ENCODE measurements at places on chromosomes 13 and 19.

DNA sequence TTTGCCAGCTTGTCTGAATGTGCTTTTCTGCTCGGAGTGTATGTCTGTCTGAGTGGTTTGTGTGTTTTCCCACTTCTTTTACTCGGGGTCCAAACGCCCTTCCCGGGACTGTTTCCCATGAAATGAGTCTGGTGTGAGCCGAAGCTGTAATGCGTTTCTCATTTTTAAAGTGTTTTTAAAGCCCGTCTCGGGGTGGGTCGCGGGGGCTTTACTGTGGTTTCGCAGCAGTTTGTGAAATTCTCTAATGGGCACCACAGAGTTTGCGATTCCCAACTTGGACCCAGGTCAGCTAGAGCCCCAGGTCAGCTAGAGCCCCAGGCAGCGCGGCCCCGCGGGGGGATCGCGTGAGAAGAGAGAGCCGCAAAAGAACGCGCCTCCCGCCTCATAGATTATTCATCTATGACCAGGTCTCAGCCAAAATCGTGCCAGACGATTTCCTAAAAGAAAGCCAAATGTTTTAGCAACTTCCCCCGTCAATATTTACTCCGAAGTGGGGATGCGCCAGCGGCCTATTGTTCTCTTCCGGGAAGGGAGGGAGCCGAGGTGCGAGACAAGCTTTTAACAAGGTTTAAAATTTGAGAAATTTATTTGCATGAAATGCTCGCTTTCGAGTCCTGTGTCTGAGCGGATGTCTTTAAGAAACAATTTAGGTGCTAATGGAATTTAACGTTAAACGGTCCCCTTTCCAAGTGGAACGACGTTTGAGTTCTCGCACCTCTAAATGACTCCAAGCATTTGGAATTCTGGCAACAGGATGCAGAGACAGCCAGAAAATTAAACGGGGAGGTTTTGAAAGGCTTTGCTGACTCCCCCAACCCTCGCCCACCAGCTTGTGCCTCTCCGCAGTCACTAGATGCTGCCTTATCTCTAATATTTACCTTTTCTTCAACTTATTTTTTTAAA lies 2.2 kb downstream of the ZIC2 start:
- DNase-seq, result no peak

DNA sequence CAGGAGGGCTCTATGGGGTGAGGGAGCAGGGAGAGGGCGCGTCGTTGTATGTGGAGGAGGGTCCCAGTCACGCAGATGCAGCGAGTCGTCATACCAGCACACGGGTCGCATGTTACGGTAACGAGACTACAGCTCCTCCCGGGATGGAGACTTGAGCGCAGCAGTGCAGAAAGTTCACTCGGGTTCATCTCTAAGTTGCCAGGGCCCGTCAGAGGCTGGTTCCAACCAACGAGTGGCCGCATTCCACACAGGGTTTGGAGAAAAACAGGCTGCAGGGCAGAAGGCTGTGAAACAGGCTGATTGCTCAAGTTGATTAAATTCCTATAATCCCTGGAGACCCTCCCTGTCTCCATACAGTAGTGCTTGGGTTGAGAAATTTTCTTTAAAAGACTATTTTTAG lies 21.9 kb upstream of the TTYH1 start:
- no peak for DNase-seq

DNA sequence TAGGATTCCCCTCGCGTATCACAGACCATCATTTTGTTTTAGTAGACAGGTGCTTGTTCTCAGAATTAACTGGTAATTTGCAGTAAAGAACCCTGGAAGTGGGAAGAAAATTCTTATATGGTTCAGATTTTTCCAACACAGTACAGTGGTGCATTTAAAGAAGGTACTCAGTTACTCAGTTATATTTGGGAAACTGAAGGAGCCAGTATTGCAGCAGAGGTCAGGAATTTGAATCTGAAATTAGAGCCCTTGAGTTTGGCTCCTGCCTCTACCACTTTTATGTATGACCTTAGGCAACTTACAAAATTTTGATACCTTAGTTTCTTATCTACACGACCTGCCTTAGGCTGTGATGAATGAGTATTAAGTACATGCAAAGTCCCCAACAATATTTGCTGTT lies 19.7 kb downstream of the METTL21C start:
- no peak for DNase-seq

- no peak for DNase-seq
These were observed 12.3 kb upstream of the CYSLTR2 start for GRCh38 chr13:48641404-48641803.

GRCh38 chr13:91358387-91358782 lies 10.9 kb downstream of the MIR17HG start:
- no peak for DNase-seq

DNA sequence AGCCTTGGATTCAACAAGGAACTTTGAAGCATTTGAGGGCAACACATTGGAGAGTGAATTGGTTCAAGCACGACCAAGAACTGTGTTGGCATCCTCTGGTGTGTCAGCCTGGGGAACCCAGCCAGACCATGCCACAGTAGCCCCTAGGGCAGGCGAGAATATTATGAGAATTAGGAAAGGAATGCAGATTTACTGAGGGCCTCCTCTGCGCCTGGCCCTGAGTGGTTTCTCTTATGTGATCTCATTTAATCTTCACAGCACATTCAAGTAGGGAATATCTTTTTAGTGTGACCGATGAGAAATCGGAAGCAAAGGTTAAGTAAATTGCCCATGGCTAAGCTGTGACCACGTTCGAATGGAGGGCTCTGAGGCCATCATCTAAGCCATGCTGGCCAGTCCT lies 15.3 kb upstream of the ERICH6B start:
- DNase-seq, result no peak

GRCh38 chr13:23510544-23510916 lies 59.7 kb upstream of the TNFRSF19 start:
- DNase-seq, result no peak

DNA sequence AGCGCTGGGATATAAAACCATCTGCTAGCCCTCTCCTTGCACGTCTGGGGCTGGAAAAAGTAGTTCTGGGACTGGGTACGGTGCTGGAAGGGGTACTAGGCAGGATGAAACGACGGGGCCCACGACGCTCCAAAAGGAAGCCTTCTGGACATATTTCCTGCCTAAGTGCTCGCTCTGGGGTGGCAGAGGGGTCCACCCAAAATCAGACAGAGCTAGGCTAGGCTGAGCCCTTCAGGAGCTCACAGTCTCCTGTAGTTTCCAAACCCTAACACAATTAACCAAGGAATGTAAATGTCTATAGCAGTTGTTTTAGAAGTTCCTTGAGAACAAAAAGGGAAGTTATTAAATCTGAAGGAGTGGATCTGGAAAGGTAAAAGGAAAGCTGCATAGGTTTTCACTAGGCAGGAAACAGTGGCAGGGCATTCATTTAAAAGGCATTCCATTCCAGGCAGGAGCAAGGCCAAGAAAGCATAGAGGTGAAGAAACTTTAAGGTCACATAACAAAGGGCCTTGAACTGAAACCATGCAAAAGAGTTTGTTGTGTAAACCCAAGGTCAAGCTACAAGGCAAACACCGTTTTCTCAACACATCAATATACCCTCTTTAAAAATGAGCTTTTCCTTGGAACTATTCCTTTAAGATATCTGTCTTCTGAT lies 634 bp upstream of the DIAPH3 start:
- no peak for DNase-seq

All from GM19239 (cell line).